ENCODE measurements at places on chromosomes 16 and 17. TPM values are rescaled to one million over a fixed set of nuclear protein-coding genes. Genes with fewer than 3 reads are reported as not detected.

TBC1D3 gene
- not detected for polyA plus RNA-seq

OTOP3 gene
- polyA plus RNA-seq = 11.2 TPM

KRT28 gene
- not detected for polyA plus RNA-seq

VPS25 gene
- polyA plus RNA-seq = 123 TPM

CSH1 gene
- polyA plus RNA-seq = not detected

ZFHX3 gene
- 0.62 TPM for polyA plus RNA-seq

LLGL2 gene
- polyA plus RNA-seq = 71.6 TPM

FA2H gene
- polyA plus RNA-seq = 4.8 TPM

LPO gene
- polyA plus RNA-seq = not detected

SLC6A2 gene
- polyA plus RNA-seq = 0.10 TPM

GPR179 gene
- polyA plus RNA-seq = 0.04 TPM

KRTAP9-9 gene
- not detected for polyA plus RNA-seq

GUCY2D gene
- polyA plus RNA-seq = 0.59 TPM

SBK1 gene
- 0.47 TPM for polyA plus RNA-seq

Measured in esophagus (tissue), 2 donors.